ENCODE measurements at places on chromosomes 5 and 9.

DNA sequence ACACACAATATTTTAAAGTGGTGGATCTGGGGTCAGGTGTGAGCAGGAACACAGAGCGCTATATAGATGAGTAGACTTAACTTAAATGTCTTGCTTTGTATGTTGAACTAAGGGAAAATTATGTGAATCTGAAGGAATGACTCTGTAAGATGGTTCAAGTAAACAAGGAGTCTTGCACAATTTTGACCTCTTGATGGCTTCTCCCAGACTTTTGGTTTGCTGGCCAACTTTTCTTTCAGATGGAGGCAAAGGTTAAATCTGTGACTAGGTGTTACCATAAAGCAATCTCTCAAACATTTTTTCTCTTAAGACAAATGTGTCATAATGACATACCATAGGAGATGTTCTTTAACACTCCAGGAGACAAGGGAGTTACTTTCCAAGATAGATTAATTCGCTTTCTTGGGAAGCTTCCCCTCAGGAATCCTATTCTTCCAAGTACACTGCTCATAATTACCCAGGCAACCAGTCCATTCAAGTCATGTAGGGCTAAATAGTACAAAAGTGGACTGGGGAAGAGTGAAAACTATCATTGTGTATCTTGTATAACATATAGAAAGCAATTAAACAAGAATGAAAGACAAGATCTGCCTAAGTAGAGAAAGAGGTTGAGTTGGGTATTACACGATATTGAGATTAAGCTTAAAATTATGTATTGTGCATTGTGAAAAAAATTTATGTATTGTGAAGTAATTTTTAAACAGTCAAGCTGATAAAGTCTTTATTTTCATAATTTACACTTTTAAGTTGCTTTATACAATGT lies 60.3 kb upstream of the SLC27A6 start:
- DNase-seq, result no peak

DNA sequence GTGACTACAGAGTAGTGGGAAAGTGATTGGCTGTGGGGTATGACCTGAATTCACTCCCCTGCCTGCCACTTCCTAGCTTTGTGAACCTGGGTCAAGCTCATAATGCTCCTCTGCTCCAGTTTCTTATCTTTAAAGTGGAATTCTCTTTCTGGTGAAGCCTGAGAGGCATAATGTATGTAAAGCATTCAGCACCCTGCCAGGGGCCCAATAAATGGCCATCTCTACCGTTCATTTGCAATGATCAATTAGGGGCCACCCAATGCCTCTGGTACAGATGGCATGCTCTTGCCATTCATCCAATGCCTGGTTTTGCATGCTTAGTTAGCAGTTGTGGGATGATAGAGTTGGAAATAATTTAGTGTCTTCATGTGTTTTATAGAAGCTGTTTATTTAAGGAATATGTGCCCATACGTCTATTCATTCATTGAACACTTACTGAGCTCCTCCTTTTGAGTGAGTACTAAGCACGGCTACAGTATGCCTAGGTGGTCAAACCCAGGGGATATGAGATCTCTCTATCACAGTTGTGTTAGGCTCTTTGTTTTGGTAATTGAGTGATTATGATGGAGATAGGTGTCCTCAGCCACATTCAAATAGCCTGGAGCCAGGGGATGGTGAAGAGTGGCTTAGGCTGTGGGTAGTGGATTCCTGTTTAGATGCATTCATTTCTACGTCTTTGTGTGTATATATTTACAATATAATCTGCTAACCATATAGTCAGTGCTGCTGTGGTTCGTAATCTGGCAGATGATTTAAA lies 15.3 kb downstream of the ZNF462 start:
- no peak for DNase-seq

DNA sequence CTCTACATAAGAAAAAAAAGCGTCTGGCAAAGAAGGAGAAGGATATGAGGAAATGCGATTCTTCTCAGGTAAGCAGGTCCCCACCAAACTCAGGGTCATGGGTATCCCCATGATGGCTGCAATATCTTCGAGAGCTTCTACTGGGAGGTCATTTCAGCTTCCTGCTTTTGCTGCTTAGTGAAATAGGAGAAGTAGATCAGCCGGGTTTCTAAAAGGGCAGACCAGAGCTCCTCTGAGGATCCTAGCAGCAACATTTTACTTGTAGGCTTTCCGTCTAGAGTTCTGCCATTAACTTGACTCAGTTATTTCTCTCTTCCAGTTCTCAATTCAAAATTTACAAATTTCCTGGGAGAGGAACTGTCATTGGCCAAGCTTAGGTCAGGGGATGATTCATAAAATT lies 134.7 kb downstream of the DPYSL3 start:
- no peak for DNase-seq

GRCh38 chr5:149429839-149430721 lies 51.0 kb upstream of the IL17B start:
- no peak for DNase-seq

Measured in SHP77 treated with DMSO at 0.1 percent for 48 hours (cell line).